ENCODE measurements at places on chromosomes 13 and 19.

- no peak for DNase-seq
These were observed 127.5 kb downstream of the B3GLCT start for GRCh38 chr13:31327182-31327860.

GRCh38 chr19:33621811-33622504 is at the start of gene CHST8:
Gene CHST8 (plus strand): TSS chr19:33621953. CDS start chr19:33689262, 67,309 bp downstream.
- DNase-seq, result no peak

GRCh38 chr13:84393981-84394625 is 511.8 kb upstream of the SLITRK1 start:
- DNase-seq, result no peak

DNA sequence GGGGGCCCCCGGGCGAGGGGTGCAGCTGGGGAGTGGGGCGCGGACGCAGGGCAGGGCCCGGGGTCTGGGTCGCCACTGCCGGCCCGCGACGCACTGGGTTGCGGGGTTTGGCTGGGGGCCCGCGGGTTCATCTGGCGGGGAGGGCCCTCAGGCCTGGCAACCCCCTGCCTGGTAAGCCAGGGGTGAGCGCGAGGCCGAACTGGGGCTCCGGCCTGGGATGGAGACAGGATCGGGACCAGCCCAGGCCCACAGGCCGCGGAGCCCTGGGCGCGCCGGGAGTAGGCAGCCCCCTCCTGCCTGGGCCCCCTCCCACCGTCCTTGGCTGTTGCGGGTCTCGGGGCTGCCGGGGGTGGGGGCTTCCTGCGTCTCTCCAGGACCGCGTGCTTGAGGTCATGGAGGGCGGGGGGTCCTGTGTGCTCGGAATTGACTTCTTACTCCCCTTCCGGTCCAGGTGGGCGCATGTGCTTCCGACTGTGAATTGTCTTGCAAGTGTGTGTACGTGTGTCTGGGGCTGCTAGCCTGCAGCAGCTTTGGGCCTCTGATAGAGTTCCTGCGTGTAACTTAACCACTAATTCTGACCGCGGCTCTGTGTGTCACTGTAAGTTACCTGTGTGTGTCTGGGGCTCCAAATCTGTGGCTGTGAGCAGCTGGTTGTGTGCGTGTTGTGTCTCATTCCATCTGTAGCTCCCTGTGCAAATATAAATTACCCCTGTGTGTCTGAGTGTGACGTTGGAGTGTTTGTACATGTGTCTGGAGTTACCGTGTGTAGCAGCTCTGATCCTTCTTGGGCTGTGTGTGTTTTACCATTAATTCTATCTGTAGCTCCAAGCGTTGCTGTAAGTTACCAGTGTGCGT is 751 bp downstream of the GRAMD1A start:
- peak; percentile 31 for DNase-seq

DNA sequence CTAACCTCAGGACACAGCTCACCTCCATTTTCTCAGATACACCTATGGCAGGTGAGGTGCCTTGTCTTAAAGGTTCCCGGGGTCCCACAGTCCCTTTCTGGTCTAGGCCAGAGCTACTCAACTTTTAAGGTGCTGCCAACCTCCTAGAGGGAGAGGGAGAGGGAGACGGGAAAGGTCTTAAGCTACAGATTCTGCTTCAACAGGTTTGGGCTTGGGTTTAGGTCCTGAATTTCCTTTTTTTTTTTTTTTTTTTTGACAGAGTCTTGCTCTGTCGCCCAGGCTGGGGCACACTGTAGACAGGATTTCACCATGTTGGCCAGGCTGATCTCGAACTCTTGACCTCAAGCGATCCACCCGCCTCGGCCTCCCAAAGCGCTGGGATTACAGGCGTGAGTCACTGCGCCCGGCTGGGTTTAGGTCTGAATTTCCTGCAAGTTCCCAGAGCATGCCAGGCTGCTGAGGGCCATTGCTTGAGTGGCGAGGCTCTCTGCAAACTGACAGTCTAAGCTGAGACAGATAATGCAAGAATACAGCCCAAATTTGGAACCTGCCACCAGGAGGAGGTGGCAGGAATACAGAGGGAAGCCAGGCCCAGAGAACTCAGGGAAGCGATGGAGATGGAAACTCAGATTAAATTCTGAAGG is 7.8 kb upstream of the SYCN start:
- DNase-seq, result peak; percentile 35

DNA sequence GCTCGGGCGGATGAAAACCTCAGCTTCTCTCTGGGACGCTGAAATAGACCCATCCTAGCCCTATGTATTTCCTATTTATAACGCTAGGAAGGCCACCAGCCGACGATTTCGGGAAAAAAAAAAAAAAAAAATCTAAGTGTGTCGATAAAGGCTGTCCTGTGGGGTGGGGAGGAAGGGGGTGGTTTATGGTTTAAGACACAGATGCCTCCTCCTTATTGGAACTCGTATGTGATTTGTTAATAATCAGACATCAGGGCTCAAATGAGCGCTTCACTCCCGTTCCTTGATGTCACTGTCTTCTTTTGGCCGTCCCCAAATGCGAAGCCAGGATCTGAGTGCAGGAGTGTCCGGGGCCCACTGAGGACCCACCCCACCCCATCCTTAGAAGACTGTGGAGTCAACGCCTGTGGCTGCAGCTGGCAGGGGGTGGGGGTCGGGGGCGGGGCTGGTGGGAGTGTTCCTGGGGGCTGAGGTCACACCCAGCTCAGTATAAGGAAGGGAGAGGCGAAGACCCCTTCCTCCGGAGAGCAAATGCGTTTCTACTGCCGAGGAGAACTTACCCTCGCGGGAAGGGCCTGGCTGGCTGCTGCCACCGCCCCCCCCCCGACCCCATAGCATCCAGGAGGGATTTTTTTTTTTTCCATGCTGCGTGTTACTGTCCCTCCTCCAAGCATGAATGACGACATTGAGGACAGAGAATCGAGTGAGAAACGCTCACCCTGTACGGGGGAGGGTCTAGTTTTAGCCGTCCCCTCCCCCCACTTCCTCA is 971 bp downstream of the ATCAY start:
- no peak for DNase-seq

DNA sequence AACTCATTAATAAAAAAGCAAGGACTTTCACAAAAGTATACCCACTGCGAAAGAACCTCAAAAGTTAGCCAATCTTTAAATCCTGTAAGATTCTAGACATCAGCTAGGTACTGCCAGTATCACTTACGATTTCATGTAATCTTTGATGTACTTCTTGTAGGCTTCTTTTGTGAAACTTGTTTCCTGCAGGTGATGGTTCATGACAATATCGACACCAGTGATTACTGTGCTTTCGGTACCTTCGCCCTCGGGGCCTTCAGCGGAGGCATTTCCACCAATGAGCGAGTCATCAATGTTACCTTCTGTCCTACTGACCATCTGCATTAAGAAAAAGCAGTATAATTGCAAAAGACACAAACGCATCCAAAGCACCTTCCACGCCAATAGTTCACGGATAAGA is 1.1 kb downstream of the TPT1 start:
- DNase-seq, result no peak

DNA sequence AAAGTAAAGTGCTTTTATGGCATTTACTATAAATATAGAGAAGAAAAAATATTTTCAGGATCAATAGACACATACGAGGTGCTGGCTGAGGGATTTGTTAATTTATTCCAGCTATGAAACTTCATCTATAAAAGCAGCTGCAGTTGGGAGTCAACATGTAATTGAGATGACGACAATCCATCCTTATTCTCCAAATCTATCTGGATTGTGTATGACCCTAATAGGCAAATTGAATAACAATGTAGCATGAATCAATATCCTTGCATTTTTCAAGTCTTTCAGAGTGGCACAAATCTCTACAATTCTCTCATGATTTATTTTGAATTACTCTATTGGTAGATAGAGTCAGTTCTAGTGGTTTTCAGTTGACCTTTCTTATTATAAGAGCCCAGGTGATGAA is 1296.5 kb upstream of the SPRY2 start:
- DNase-seq, result no peak

DNA sequence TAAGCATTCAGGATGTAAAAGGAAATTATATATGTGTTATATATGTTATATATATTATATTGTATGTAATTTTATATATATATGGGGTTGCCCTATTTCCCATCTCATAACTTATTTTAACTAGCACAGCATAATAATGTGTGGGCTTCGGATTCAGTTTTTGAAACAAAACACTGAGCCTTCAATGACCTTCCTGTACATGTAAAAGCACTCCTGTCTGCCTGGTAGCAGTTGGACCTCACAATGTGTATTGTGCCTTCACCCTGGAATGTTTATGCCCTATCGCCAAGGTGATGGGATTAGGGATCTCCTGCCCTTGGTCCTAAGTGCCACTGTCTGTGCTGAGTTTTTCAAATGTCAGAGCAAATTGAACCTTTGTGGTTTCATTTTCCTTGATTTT is 968.8 kb downstream of the TUBA3C start:
- no peak for DNase-seq

DNA sequence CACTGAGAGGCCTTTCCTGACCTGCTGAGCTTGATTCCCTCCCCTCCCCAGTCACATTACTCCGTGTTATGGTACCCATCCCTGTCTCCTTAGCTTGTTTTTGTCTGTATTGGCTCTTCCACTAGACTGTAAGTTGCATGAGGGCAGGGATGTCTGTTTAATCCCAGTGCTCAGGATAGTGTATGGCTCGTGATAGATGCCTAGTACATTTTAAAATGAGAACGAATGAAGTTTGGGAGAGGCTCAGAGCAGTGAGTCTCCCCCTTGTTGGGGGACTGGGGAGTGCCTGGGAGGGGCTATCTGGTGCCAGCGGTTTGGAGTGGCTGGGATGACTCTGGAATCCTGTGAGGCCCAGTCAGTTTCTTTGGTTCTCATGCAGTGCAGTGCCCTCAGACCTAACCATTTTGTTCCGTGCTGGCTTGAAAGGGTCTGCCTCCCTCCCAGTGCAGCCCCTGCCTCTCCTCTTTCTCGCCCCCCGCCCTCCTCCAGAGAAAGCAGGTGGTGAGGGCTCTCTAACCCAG is 35.5 kb downstream of the ACTN4 start:
- no peak for DNase-seq

- DNase-seq, result no peak
These were observed 4.9 kb upstream of the SBK3 start for GRCh38 chr19:55550321-55550650.

GRCh38 chr19:42794765-42795164 is 29.3 kb upstream of the PSG8 start:
- DNase-seq, result no peak

DNA sequence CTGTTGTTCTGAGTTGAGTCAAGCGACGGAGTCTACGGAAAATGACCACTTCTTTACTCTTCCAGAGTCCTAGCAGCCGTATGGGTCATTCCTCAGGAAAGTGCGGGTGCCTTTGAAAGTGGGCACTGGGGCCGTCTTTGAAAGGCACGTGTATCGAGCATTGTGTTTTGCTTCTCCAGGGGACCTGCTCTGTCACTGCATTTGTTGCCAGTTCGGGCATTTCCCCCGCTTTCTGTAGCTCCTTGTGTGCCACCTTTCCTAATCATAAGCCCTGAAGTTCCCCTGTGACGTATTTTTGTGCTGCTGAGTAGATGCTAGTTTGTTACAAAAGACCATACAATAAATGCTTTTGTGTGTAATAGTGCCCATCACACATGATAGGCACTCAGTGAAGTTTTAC is 24.4 kb downstream of the SPATA13 start:
- no peak for DNase-seq

DNA sequence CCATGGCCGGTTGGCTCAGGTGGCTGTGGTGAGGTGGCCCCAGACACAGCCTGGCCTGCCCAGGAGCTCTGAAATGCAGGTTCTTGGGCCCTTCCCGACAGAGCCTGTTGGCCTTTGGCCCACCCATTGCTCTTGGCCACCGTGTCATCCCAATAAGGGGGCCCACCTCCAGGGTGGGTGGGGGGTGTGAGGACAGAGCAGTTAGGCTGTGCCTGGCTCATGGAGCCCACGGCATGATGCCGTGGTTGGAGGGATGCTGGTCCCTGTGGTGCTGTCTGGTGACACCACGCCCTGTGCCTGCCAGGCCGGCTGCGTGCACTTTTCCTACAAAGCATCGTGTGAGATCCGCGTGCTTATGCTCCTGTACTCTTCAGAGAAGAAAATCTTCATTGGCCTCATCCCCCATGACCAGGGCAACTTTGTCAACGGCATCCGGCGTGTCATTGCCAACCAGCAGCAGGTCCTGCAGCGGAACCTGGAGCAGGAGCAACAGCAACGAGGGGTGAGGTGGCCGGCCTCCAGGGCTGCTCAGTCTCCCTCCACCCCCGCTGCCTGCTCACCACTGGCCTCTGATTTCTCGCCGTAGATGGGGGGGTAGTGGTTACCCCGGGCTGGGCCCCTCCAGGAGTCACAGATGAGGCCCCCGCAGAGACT is 7.6 kb downstream of the PNKP start:
- no peak for DNase-seq

DNA sequence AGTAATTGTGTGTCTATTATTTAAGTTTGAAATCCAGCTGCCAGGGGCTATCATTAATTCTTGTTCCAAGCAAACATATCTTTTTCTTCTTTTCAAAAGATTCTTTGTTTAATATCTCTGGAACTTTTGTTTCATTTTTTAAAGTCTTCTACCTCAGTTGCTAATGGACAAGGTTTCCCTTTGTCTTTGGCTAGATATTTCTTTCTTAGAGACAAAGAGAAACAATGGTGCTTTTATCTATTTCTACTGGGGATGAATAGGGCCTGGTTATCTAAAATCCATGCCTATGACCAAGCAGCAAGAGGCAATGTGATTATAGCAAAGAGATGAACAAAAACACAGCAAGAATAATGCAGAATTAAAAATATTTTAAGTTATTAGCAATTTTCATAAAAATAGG is 661.3 kb upstream of the KLF12 start:
- no peak for DNase-seq

DNA sequence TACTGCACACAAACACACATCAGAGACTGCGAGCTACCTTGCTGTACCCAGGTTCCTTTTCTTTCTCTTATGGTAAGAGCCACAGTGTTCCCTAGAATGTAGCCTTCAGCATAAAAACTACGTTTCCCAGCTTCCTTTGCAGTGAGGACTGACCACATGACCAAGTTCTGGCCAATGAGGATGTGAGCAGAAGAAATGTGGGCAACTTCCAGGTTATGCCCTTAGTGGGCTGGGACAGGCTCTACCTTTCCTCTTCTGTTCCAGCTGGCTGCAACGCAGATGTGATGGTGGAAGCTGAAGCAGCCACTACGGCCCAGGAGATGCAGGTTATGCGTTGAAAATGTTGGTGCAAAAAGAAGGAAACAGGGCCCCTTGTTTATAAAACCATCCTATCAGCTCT is 27.5 kb downstream of the VRK3 start:
- DNase-seq, result peak; percentile 17

GRCh38 chr13:43390619-43391018 is 367.2 kb downstream of the DNAJC15 start:
- no peak for DNase-seq

DNA sequence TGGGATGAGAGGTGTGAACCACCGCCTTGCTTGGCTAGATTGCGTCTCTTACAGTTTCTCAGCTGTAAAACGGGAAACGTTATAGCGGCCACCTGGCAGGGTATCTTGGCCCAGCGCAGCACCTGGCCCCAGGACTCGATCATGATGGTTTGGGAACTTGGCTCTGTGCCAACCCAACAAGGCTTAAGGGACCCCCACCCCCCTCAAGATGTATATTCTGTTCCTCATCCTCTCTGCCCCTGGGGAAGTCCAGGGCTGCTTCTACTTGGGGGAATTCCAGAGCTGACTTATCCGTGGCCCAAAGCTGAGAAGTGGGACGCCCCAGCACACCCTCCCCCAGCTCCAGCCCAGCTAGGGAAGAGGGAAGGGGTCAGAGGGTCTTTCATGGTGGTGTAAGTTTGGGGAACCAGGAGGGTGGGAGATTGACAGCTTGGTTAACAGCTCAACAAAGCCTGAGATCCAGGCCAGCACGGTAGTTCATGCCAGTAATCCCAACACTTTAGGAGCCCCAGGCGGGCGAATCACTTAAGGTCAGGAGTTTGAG is 695 bp downstream of the ICAM1 start:
- no peak for DNase-seq

Data from LHCN-M2 (cell line).